Smooth muscle cell of the brain vasculature (primary cell): ENCODE measurements at places on chromosomes 11 and 22.

GRCh38 chr11:100753571-100753970, 66.5 kb downstream of the ARHGAP42 start:
- no peak for DNase-seq

GRCh38 chr11:33520112-33520511, 180.5 kb downstream of the C11orf91 start:
- DNase-seq: no peak

- no peak for DNase-seq
Measured at GRCh38 chr11:107250017-107250416, 207.6 kb downstream of the CWF19L2 start.

- no peak for DNase-seq
Measured at GRCh38 chr11:66846671-66847091, 3.4 kb downstream of the RCE1 start.

DNA sequence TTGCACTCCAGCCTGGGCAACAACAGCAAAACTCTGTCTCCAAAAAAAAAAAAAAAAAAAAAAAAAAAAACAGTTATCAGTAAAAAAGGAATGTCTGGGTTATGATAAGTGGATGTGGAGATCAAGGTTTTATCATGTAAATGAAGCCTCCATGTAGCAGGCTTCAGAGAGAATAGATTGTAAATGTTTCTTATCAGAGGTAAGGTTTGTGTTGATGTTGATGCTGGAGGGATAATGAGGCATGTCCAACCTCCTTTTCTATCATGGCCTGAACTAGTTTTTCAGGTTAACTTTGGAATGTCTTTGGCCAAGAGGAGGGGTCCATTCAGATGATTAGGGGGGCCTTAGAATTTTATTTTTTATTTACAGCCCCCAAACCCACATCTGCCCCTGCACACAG, 35.4 kb upstream of the TREH start:
- DNase-seq: no peak

- peak; percentile 41 for DNase-seq
Measured at GRCh38 chr11:120511116-120511819, at the start of gene GRIK4. GRIK4 (plus strand) TSS chr11:120511748; CDS start chr11:120660319, 148,571 bp downstream.

DNA sequence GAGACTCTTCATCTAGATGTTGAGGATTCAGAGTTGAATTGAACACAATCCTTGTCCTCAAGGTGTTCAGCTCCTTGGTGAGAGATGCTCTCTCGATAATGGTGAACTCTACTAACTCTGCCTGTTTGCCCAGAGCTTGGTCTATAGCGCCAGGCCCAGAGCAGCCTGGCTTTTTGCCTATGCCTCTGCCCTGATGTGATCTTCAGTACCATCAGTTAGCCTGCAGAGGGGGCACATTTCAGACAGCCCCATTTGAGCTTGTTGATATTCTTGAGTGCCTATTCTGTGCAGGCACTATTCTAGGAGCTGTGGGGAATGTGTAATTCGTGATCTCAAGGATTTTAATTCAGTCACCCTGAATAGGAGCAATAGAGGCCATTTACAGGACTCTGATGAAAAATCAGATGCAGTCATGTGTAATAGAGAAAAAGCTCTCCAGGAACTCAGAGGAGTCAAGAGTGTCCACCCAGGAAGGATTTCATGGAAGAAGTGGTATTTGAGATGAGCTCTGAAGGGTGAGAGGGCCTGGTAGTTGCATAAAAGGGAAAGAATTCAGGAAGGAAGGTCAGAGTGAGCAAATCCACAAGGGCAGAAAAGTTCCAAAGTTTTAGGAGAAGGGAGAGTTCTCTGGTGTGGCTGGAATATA, 19.3 kb downstream of the GTPBP1 start:
- no peak for DNase-seq

DNA sequence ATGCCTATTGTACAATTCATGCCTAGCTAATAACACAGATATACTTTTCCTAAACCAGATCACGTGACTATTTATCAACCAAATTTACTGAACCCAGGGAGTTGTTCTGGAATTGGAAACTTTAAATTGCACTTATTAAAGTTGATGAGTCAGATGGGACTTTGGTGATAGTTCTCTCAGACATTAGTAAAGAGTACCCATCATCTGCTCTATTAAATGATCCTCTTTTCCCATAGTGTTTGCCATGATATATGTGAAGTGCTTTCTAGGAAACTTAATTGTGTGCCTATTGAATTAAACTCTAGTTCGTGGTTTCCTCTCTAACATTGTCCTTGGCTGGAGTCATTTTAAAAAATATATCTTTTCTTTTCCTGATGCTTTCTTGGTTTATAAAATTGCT, 99.0 kb downstream of the UVRAG start:
- no peak for DNase-seq

- DNase-seq: no peak
Measured at GRCh38 chr11:70040452-70040851, 37.7 kb upstream of the ANO1 start.

DNA sequence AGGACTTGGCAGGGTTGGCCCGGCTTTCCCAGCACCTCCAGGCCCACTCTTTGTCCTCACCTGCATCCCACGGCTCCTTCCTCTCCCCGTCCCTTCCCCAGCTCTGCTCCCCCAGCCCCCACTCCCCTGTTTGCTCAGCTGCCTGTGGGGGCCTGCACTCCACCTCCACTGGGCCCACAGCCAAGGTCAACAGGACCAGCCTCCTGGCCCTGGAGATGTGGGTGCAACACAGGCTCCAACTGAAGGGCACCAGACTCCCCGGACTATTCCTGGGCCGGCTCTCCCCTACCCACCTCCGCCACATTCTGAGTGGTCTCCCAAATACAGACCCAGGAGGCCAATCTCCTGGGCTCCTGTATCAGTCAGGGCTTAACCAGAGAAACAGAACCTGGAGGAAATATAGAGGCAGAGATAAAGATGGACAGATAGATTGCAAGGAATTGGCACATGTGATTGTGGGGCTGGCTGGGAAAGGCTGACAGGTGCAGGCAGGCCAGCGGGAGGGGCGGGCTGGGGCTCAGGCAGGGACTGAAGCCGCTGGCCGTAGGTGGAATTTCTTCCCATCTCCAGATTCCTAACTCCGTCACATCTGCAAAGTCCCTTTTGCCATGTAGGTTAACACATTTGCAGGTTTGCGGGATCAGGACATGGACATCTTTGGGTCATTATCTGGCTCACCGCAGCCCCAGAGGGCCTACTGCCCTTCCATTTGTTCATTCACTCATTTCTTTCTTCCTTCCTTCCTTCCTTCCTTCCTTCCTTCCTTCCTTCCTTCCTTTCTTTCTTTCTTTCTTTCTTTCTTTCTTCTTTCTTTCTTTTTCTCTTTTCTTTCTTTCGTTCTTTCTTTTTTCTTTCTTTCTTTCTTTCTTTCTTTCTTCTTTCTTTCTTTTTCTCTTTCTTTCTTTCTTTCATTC, 45.8 kb upstream of the MYH9 start:
- DNase-seq: no peak

- DNase-seq: no peak
Measured at GRCh38 chr11:35403765-35404387, 15.5 kb downstream of the SLC1A2 start.

DNA sequence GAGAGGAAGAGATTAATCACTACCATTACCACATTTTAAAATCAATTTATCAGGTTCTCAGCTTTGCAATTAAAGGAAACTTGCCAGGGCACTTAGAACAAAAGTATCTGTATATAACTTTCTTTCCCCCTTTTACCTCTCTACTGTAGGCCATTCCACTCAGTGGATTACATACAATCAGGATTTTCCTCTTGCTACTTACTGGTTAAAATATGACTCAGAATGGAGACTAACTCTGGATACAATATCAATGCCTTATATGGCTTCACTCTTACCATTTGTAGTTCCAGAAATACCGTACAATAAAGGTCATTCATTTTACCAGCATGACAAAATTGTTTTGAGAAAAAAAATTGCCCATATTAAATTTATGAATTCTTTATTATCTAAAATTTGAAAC, 706.8 kb downstream of the KCNA4 start:
- no peak for DNase-seq

GRCh38 chr11:22467741-22468140, 129.6 kb downstream of the SLC17A6 start:
- DNase-seq: no peak

DNA sequence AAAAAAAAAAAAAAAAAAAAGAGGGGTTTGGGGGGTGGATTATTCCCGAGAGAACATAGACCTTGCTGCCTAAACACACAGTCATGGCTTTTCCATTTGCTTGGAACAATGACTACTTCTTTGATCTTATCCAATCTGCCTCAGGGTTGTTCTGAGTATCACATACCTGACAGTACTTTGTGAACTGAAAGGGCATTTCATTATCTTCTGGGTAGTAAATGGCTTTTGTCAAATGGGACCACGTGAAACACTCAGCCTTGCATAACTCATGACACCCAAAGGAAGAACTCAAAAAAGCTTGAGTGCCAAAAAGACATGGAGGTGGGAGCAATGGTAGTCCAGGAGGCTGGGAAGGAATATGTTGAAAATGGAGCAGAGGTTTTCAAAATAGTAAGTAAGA, 123.2 kb upstream of the BID start:
- DNase-seq: no peak

DNA sequence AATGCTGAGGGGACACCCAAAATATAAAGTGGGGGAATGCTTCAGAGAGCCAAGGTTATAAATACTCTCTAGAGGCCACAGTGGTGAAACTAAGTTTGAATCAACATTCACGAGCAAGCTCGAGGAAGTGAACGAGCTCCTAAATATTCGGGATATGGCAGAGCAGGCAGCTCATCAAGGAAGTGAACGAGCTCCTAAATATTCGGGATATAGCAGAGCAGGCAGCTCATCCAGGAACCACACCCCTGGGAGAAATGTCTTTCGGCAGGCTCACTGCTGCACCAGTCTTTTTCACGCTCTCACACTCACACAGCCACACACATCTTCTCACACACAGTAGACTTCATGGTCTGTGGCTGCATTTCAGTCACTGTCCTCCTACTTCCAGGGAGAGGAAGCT, 787.5 kb downstream of the OPCML start:
- no peak for DNase-seq

GRCh38 chr11:66933531-66933930, 24.7 kb downstream of the PC start:
- no peak for DNase-seq

GRCh38 chr11:76152086-76152681, 54.1 kb downstream of the WNT11 start:
- DNase-seq: peak; percentile 45

GRCh38 chr22:46661221-46661851, 41.1 kb downstream of the GRAMD4 start:
- DNase-seq: no peak

- DNase-seq: no peak
Measured at GRCh38 chr11:10350334-10350733, 45.5 kb downstream of the ADM start.

- DNase-seq: no peak
Measured at GRCh38 chr22:43447380-43447779, 35.6 kb downstream of the MPPED1 start.
